Chondrocyte (in vitro differentiated cells): ENCODE measurements at places on chromosomes 7 and 10. TPM values are rescaled to one million over a fixed set of nuclear protein-coding genes. Genes with fewer than 3 reads are reported as not detected.

ABLIM1 gene
- 13.5 to 41.9 TPM (median 15.7 TPM) in 3 replicates for total RNA-seq

DNA sequence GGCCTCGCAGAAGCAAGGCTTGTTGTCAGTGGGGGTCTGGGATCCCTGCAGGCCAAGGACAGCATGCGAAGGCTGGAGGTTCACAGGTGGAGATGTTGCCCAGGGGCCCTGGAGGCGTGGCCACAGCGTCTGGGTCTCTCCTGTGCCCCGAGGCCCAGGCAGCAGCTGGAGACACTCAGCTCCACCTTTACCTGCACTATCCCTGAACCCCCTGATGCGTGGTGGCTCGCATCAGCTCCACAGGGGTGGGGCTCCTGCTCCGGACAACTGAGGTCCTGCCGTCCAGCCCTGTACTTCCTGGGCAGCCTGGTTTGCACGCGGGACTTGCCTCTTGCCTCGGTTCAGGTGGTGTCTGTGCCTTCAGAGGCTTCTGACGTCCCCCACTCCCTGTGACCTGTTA lies 54.6 kb upstream of the ZNF32 start:
- H3K27ac ChIP-seq, result no peak overlapping the region
- H3K4me1 ChIP-seq, result peaks cover 15% of the 10 kb centered on the region
- H3K4me3 ChIP-seq, result no peak overlapping the region
- DNase-seq, result no peak
- no peaks in the 10 kb centered on the region for H3K36me3 ChIP-seq
- no peaks in the 10 kb centered on the region for H3K27me3 ChIP-seq

GRCh38 chr10:19491166-19491565 lies 325.1 kb upstream of the PLXDC2 start:
- no peak overlapping the region for H3K4me3 ChIP-seq
- H3K27me3 ChIP-seq, result no peaks in the 10 kb centered on the region
- no peak for DNase-seq
- no peak overlapping the region for H3K27ac ChIP-seq
- H3K4me1 ChIP-seq, result peaks cover 12% of the 10 kb centered on the region
- H3K36me3 ChIP-seq, result no peaks in the 10 kb centered on the region

GRCh38 chr7:30656006-30656957 lies 26.0 kb downstream of the CRHR2 start:
- H3K4me1 ChIP-seq, result peaks cover 3% of the 10 kb centered on the region
- peaks cover 4% of the 10 kb centered on the region for H3K27me3 ChIP-seq
- H3K36me3 ChIP-seq, result peaks cover 15% of the 10 kb centered on the region
- H3K4me3 ChIP-seq, result no peak overlapping the region
- H3K27ac ChIP-seq, result no peak overlapping the region

- peaks cover 3% of the 10 kb centered on the region for H3K4me1 ChIP-seq
- no peak overlapping the region for H3K27ac ChIP-seq
- no peak overlapping the region for H3K4me3 ChIP-seq
- H3K36me3 ChIP-seq, result no peaks in the 10 kb centered on the region
- DNase-seq, result no peak
These were observed 86.8 kb downstream of the ANKRD7 start for GRCh38 chr7:118311121-118311836.
